ENCODE measurements at places on chromosomes 12 and 14.

GRCh38 chr12:67482751-67483661, 165.5 kb upstream of the DYRK2 start:
- DNase-seq: no peak

- DNase-seq: no peak
These were observed 536 bp downstream of the TM7SF3 start for GRCh38 chr12:27013611-27014084.

- no peak for DNase-seq
These were observed 200.2 kb downstream of the PHLDA1 start for GRCh38 chr12:75831402-75831801.

DNA sequence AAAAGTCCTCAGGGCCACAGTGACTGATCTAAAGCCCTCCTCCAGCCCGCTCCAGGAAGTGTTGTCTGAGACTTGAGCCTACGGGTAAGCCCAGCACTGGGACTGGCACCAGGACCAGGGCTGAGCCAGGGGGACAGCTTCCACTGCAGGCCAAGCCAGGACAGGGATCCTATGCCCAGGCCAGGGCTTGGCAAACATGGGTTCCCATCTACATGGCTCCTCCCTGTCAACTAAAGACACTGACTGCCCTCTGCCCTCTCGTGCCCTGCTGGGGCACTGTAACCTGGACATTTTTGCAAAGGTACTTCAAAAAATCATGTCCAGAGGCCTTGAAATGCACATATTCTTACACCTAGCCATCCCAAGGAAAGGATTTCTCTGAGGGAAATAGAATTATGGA, 88.0 kb downstream of the VWF start:
- no peak for DNase-seq

DNA sequence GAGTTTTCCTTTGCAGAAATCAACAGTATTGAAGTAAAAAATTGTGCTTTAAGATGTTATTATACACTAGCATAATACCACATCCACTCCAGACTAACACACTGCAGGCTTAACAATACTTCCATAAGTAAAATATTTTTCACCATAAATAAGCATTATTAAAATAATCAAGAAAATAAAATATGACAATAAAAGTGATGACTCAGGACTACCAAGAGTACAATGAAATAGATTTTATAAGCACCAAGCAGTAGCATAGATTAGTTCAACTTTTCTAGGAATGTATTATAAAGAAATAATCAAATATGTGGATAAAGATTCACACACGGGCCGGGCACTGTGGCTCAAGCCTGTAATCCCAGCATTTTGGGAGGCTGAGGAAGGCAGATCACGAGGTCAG, 40.4 kb upstream of the MTHFD1 start:
- DNase-seq: no peak

DNA sequence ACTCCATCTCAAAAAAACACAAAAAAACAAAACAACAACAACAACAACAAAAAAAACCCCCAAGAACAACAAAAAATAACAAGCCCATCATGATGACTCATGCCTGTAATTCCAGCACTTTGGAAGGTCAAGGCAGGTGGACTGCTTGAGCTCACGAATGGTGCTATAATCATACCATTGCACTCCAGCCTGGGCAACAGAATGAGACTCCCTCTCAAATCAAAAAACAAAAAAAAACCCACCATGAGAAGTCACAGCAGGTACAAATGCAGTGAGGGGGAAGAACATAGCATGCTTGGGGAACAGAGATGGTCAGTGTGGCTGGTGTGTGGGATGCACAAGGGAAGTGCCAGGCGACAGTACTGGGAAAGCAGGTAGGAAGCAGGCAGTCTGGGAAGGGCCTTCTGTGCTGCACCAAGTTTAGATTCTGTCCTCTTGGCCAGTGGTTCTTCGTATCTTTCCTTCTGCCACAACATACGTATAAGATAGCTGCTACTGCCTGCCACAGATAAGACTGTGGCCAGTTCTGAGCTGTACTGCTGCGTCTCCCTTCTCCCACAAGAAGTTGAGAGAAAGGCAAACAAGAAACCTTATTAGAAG, 28.0 kb downstream of the ATG14 start:
- DNase-seq: no peak

- DNase-seq: peak; percentile 63
These were observed 29.9 kb downstream of the HSPB8 start for GRCh38 chr12:119208626-119209061.

DNA sequence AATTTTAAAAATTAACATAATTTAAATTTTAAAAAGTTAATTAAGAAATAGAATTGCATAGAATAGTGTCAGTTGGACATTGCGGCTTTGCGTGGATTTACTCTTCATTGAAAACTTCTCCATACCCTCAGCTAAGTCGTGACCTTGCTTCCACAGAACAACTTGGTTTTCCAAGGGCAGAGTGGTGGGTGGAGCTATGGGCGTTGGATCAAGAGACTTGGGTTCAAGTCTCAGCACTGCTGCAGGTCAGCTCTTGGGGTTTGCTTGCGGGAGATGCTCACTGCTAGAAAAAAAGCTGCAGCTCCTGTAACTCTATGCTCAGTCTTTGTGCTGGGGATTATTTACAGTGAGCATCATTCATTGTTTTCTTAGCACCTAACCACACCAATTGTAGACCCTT, 133.7 kb downstream of the PRIMA1 start:
- DNase-seq: no peak

DNA sequence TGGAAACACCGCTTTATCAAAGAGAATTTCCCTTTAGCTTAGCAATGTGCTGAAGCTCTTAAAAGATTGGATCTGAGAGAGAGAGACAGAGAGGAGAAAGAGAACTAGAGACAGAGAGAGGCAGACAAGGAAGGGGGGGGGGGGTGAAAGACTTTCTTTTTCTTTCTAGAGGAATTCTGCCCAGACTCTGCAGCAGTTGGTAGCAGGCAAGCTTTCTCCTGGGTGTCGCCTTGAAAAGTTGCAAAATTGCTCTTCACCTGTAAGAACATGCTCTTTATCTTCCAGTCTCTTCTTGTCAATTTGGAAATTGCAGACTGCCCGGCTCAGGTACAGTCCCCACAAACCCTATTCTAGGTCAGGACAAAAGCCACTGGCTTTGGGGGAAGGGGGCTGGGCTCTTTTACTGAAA, 2.9 kb upstream of the OTX2 start:
- DNase-seq: no peak

- no peak for DNase-seq
These were observed 42.9 kb downstream of the TESPA1 start for GRCh38 chr12:54941659-54942058.

- no peak for DNase-seq
These were observed 160.5 kb downstream of the RBM19 start for GRCh38 chr12:113805673-113806072.

- peak; percentile 30 for DNase-seq
These were observed 841 bp downstream of the GLI1 start for GRCh38 chr12:57460468-57460784.

Data from neuronal stem cell (in vitro differentiated cells).